Memory B cell (primary cell): ENCODE measurements at places on chromosomes 13 and 19.

GRCh38 chr13:40922437-40923040, 96.6 kb downstream of the ELF1 start:
- DNase-seq: no peak

DNA sequence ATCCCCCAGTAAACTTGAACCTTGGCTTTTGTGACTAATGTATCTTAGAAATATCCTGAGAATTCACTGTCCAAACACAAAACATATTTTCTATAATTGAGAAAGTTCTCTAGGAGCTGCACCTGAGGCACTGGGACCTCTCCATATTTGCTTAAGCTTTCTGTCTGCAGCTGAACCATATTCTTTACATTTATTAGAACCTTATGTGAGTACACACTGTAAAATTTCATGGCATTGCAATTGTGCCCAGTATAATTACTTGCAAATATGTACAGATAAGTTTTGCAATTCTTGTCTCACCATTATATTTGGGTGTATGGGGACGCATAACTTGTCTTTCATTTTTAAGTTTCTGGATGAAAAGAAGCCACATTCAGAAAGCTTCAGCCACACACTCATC, 280.7 kb upstream of the KLHL1 start:
- no peak for DNase-seq

GRCh38 chr19:51565583-51565982, 5.5 kb upstream of the ZNF175 start:
- DNase-seq: no peak

GRCh38 chr13:75132701-75133695, 349.0 kb downstream of the TBC1D4 start:
- no peak for DNase-seq

- DNase-seq: no peak
Observed at GRCh38 chr13:97413694-97414093, 20.3 kb upstream of the RAP2A start.

- no peak for DNase-seq
Observed at GRCh38 chr13:81406022-81406421, 1065.1 kb upstream of the SPRY2 start.

GRCh38 chr13:20156702-20157101, 4.2 kb downstream of the GJA3 start:
- DNase-seq: no peak

DNA sequence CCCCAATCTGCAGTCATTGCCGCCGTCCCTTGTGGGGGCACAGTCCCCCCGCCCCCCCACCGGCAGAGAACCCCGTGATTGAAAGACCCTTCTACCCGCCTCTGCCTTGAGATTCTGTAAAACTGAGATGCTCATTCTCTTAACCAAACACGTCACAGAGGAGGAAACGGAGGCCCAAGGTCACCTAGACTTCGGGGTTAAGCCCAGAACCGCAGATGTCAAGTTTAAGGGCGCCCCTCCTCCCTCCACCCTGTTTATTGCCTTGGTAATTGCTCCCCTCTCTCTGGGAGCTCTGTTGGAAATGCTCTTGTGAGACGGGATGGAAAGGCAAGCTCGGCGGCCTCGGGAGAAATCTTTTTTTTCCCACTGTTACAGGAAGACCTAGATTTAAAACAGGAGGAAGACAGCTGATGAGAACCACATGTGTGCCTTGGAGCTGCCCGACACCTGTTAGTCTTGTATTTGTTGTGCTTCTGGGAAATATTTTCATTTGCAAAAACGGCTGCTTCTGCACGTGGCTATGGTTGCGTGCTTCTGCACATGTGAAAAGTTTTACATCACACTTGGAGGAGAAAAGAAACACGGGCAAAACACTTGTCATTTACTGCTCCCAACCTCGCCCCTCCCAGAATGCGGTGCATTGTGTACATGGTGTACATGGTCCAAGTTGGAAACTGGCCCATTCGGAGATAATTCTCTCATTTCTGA, 1.1 kb upstream of the MED26 start:
- no peak for DNase-seq

GRCh38 chr13:96940961-96941360, 53.3 kb downstream of the OXGR1 start:
- DNase-seq: no peak

- DNase-seq: no peak
Observed at GRCh38 chr13:100403675-100404074, 184.9 kb downstream of the GGACT start.

DNA sequence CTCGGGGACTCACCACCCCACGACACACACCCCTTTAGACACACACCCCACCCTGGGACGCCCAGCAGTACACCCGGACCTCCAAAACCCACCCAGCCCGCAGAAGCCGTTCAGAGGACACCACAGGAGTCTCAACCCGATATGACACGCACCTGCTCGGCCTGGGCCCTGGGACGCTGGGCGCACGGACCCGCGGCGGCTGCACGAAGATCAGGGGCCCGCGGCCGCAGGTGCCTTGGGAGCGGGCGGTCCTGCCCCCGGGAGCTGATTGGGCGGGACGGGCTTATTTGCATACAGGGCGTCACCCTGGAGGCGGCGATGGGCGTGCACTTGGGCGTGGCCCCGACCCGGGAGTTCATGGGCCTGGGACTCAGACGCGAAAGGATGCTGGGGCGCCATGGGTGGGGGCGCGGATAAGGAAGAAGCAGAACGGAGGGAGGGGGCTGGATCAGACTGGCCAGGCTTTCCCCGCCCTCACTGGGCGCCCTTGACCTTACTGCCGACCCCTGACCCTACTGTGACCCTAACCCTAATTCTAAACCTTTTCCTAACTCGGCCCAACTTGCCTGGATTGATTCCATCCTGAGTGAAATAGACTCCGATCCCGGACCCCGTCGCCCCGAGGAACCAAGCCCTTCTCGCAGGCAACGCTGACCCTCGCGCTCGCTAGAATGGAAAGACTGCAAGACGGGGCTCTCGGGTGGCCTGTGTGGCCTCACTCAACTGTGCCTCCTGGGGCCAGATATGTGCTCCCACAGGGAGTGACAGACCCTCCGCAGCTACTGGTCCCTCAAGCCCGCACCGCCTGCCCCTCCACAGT, at the start of gene MEF2B:
Gene MEF2B, minus strand, starts transcription at position 211 of the 820 bp plus-strand sequence. CDS start 19,528 bp downstream, outside the sequence.
- peak; percentile 77 for DNase-seq

- DNase-seq: no peak
Observed at GRCh38 chr19:38453596-38453995, 20.1 kb downstream of the RYR1 start.

DNA sequence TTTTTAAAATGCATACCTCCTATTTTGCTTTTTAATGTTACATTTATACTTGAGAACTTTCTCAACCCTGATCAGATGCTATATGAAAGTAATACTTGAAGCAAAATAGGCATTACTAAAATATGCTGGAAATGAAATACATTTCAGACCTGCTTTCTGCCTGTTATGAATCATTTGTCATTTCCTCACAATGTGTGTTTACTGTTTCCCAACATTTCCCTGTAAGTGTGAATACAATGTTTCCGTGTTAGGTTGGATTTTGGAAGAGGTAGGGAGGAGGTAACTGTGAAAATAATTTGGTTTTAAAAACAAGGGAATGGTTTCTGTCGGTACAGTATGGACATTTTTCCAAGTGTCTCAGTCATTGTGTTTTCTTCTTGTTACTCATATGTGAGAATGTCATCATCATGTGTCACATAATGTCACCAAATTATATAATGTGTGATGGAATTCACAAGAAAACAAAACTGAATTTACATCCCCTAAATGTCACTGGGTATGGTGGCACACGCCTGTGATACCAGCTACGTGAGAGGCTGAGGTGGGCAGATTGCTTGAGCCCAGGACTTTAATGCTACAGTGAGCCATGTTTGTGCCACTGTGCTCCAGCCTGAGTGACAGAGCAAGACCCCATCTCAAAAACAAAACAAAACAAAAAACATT, 43.0 kb downstream of the ZAR1L start:
- DNase-seq: no peak

DNA sequence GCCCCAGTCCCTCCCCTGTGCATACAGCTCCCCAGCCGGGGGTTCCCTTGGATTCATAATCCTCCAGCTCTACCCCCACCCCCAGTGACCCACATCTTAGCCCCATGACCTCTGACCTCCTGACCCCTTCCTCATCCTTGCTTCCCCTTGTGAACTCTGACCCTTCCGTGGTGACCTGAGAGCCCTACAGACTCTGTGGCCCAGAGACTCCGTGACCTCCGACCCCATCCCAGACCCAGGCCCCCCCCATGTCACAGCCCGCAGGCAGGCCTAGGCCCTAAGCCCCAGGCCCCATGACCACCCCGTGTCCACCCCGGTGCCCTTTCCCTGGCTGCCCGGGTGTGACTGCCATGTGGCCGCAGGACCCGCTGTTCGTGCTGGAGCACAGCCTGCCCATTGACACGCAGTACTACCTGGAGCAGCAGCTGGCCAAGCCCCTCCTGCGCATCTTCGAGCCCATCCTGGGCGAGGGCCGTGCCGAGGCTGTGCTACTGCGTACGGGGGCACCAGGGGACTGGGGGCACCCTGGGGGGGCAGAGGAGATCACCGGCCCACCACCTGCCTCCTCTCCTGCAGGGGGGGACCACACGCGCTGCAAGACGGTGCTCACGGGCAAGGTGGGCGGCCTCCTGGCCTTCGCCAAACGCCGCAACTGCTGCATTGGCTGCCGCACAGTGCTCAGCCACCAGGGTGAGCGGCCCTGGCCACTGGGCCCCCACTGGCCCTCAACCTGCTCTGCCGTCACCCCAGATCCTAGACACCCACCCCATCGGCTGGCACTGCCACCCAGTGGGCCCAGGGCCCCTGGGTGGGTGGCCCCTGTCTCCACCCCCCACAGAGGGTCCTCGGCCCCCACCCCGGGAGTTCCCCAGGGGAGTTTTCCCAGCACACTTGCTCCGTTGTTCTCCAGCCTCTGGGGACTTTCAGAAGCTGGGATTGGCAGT, 2.4 kb upstream of the SPIB start:
- DNase-seq: no peak

GRCh38 chr13:70107125-70107497, 515 bp upstream of the ATXN8OS start:
- DNase-seq: no peak

GRCh38 chr13:97276862-97277269, 54.7 kb downstream of the MBNL2 start:
- no peak for DNase-seq

DNA sequence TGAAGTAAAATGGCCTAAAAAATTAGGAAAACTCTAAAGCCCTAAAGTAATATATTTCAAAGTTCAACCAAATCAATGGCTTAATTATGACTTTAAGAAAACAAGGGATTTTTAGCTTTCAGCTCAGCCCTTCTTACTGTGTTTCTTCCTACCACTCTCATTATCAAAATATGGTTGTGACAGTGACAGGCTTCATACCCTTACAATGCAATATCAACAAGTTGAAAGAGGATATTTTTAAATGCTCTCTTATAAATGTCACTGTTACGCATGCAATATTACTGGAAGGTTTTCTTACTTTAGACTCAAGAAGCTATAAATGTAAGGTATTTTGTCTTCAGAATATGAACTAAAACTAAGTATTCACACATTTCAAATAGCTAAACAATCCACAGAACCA, 1225.7 kb upstream of the MIR17HG start:
- DNase-seq: no peak

DNA sequence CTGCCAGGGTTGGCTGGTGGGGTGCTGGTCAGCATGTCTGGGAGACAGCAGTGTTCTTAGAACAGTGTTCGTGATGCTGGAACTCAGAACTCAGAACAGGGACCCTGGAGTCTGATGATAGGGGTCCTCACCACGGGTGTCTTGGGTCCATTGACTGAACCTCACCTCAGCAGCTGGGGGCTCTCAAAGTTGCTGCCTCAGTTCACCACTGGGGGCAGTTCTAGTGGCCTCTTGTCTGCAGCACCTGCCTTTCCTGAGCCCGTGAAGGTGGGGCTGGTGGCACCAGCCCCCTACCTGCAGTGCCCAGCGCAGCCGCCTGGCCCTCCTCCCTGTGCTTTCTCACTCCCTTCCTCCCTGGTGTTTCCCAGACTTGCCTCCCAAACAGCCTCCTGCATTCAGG, 28.5 kb downstream of the SAFB start:
- no peak for DNase-seq
